ENCODE measurements at places on chromosomes 4 and X. TPM values are rescaled to one million over a fixed set of nuclear protein-coding genes. Genes with fewer than 3 reads are reported as not detected.

GRCh38 chrX:53550756-53551463 is 116.7 kb upstream of the HSD17B10 start:
- DNase-seq: no peak

DNA sequence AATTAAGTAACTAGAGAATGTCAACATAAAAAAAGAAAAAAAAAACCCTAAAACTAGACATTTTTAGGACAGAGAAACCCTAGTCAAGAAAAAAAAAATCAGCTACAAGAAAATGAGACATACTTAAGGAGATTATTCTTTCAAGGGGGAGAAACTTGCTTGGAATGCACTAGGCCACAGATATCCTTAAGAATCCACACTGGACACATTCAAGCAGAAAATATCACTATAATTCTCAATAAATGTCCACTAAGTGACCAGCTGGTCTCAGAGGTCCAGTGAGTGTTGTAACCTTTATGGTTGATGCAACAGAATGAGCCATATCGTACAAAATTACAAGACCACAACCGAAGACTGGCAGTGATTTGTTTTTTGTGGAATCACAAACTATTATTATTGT is 15.6 kb upstream of the IBSP start:
- DNase-seq: no peak

SUPT20HL2 gene
- not detected for total RNA-seq

DNA sequence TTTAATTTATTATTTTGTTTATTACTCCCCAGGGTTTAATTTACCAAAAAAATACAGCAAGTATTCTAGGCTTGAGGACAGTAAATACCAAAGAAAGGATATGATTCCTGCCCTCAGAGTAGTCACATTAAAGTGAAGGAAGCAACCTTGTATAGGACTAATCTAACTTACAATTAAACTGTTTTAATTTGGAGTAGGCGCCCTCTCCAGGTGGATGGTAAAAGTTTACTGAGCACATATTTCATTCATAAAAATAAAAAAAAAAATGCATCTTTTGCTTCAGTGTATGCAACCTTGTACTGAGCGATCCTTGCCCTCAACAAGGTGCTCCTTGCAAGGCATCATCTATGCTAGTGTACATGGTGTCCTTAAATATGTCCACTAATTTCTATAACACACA is 72.0 kb upstream of the MAGEB16 start:
- DNase-seq: no peak

DNA sequence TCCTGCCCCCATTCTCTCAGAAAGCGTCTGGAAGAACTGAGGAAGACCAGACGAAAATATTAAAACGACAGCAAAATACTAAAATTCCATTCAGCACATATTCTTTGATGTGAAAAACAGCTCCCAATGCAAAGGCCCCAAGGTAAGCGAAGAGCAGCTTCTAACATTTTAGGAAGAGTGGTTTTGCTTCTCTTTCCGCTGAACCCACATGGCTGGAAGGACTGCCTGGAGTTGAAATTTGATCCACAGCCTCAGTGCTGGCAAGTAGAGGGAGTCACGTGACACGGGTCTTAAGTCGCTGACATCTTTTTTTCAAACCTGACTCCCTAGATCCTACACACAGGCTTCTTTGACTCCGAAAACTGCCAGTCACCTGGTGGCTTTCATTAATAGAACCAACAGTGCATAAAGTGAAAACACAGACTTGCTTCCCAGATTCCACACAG is at the start of gene FAM13A:
Gene FAM13A (minus strand): TSS at position 233 of the 446 bp plus-strand sequence. CDS start 221 bp downstream, at position 12.
- peak; percentile 45 for DNase-seq

GRCh38 chr4:95198961-95199360 is 349.8 kb downstream of the UNC5C start:
- DNase-seq: no peak

GRCh38 chr4:20252656-20253282 is 1.1 kb downstream of the SLIT2 start:
- DNase-seq: peak; percentile 18

GRCh38 chr4:31307029-31307428 is 586.9 kb downstream of the PCDH7 start:
- no peak for DNase-seq

WFS1 gene
- total RNA-seq: 37.9 TPM

DNA sequence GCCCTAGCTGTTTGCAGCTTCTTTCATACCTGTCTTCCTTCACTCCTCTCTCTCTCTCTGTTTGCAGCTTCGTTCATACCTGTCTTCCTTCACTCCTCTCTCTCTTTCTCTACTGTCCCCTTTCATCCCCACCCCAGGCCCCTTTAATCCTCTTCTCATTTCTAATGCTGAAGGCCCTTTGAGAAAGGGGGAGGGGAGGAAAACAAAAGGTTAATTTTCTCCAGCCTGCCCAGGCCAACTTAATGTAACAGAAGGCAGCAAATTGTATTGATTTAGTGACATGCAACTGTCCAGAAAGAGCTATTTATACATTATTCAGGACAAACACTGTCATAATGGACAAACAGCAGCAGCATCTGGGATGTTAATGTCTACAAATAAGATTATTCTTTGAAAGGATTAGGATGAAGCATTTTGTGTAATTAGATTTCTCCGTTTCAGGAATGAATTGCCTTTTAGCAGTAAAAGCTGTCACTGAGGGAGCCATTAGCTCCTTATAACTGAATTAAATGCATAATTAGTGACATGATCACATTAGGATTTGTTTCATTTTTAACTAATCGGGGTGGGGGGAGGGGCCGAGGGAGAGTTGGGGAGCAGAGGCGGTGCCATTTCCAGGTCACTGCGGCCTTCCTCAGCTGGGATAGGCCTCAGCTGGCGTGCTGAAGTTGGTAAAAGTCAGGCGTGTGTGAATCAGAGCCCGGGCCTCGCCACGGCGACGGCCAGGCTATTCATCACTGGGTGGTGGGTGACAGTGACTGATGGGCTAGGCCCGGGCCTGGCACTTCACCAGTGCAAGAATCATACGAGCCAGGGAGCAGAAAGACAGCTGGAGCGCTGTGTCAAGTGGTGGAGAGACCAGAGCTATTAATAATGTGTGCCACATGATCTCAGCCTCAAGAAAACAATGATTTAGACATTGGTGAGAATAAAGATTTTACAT is 174.5 kb downstream of the NKX6-1 start:
- no peak for DNase-seq

DNA sequence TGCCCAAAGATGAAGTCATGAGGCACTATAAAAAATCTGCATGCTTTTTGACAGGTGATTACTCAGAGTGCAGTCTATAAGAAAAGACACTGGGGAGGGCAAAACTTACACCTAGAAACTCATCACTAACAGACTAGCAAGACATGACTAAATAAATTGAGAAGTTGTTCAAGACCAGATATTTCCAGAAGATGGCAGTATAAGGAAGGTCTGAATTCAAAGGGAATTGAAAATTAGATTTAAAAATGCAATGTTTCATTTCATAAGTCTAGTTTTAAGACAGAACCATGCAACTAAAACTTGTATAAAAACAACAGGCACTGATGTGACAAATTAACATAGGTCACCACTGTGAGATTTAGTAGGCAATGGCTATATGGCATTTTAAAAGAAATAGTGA is 232.5 kb upstream of the POF1B start:
- DNase-seq: no peak

GRCh38 chr4:137676357-137676998 is 144.2 kb upstream of the PCDH18 start:
- DNase-seq: no peak

CT83 gene
- total RNA-seq: not detected
